ENCODE measurements at places on chromosomes 5 and 9.

GRCh38 chr9:113548221-113549041 is 84.9 kb downstream of the RGS3 start:
- peak; percentile 89 for DNase-seq

DNA sequence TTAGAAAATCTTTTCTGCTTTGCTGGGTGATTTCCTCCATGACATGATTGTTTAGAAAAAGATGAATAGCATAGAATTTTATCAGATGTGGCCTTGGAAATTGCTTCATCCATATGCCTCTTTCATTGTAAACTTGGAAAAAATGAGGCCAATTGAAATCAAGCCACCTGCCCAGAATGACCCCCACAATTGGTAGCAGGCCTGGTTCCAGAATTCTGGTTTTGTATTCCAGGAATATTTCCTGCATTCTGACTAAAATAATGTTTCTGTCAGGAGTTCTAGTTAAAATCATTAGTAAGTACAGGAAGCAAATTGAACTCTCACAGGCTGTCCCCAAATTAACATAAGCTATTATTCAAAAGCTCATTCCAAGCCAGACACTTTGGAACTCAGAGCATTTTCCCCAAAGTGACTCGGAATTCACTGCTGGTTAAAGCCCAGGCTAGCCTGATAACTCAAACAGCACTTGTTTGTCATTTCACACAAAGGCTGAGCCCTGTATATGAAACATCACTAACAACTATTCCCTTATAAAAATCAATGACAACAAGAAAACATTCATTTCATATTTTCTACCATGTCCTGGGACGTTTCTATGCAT is 75.1 kb upstream of the ADCY2 start:
- no peak for DNase-seq

DNA sequence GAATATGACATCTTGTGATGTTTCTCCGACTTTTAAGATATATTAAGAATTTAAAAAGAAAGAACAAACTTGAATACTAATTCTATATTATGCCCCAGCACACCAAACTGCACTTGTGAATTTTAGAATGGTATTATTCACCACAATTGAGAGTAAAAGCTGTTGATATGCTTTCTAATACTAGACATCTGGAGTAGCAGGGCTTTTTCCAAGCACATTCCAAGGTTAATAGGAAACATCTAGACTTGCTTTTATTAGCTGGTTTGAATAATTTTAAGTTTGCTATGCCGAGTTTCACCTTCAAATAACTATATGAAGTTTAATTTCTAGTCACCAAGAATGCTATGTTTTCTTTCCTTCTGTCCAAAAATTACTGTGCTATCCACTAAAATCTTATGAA is 13.5 kb downstream of the NREP start:
- DNase-seq: no peak

GRCh38 chr9:78236551-78236910 is 656 bp downstream of the CEP78 start:
- DNase-seq: no peak

GRCh38 chr9:133822430-133823065 is 84.4 kb upstream of the SARDH start:
- no peak for DNase-seq

DNA sequence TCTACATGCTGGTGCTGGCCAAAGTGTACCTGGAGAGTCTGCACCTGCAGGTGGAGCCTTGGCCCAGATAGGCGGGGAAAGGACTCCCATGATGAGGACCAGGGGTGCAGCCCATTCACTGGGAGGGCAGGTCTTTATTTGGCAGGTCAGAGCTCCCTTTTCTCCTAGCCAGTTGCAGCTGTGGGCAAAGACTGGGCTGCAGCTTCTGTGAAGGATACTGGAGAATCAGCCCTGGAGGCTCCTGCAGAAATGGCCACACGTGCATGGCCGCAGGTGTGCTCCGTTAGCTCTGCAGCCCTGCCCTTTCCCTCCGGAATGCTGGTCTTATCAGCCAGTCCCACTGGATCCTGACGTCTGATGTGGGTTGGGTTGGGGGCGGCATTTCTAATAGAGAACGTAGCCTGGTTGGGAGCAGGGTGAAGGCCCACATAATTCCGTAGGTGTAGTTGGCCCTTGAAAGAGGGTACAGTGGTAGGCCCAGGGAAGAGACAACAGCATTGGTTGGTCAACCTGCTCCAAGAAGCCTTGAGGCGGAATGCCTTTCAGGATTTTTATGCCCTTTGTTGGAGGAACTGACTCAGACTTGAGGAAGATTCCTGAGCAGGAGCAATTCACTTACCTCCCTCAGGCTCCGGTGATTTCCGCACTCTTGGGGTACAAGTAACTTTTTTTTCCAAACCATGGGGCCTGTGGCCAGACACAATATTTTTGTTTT is 22.0 kb upstream of the TIFAB start:
- DNase-seq: peak; percentile 73

- DNase-seq: no peak
Measured at GRCh38 chr9:73806876-73807275, 655.2 kb downstream of the ANXA1 start.

DNA sequence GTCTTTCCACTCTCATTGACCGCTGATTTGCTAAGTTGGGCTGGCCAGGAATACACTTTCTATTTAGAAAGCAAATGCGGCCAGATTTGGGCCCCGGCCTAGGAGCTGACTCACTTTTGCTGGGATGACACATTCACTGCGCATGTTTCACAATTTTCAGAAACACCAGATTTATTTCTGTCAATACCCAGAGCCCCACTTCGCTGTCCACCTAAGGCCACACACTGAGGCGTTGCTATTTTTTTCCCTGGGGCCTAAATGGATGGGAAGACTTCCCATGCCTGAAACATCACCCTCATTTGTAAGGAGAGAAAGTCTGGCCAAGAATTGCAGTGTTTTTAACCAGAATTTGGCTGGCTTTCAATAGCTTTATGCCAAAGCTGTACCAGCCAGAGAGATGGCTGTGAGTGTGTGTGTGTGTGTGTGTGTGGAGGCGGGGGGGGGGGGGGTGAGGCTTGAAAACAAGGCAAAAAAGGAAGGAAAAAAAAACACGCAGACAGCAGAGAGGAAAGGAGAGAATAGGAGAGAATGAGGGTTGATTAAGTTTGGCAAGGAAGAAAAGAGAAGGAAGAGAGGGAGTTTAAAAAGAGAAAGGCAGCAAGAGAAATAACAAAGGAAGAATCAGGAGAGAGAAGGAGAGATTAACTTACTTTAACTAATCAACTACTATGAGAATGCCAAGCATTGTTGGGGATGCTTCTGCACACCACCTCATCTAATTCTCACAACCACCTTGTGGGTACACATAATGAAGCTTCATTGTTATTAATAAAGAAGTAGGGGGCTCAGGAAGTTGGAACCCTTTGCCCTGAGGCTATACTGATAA is 261.4 kb upstream of the KLF4 start:
- no peak for DNase-seq

DNA sequence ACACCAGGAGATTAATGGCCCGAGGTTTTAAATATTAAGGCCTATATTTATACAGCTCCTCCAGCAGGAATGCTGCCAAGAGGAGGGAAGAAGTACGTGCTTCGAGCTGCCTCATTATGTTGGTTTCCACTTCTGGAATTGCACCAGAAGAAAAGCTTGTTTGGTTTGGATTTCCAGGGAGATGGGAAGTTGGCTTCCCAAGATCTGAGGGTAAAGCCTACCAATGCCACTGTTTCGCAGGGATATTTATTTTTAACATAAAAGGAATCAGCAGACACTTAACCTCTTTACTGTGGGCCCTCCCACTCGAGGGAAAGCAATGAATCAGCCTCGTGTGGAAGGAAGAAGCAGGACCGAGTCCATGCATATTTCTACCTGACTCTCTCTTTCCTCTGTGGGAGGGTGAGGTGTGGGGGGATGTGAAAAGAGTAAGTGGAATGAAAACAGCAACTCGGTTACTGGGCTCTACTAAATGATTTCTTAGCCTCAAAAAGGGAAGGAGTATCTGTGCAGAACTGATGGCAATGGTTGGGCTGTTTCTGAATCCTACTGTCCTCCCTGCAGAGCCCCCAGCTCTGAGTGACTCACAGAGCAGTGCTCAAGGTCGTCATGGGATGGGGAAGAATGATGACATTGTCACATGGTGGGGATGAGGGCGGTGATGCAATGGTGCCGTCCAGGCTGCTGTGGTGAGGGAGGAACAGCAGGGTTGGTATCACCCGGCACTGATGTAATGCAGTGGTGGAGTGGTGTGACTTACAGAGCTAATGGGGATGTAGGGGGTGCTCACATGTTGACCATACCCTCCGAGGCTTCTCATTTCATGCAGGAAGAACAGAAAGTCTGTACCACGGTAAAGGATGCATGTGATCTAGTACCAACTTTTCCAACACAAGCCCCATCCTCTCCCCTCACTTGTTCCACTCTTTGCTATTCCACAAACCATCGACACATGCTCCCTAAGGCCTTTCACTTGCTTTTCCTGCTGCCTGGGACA is 215.0 kb upstream of the PANK3 start:
- DNase-seq: no peak

DNA sequence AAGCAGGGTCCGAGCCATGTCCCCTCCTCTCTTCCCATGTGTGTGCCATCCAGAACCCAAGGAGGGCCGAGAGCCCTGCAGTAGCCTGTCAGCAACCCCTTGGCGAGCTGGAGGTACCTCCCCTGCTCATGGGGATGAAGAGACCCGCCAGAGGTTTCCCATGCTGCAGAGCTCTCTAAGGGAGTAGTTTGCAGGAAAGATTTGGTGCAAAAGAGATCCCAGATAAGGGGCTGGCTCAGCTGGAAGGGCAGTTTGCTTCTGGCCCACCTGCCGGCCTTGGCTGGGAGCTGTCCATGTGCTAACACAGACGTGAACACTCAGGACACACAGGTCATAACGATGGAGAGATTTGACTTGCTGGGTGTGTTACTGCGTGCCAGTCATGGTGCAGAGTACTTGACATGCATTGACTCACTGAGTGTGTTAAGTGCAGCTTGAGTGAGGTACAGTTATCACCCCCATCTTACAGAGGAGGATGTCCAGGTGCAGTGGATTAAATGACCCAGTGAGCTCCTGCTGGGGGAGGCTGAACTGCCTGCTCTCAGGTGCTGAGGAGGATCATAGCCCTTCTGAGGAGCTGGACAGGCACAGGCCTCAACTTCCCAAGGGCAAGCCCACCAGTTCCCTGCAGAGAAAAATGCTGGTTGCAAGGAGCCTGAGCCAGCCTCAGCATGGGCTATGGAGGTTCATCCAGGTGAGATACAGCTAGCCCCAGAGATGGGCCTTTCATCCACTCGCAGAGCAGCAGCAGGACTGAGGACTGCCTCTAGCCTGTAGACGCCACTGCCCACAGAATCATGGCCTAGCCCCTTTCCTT is 6.3 kb upstream of the SLC25A48 start:
- no peak for DNase-seq

GRCh38 chr9:87605676-87606075 is 108.0 kb downstream of the DAPK1 start:
- no peak for DNase-seq

DNA sequence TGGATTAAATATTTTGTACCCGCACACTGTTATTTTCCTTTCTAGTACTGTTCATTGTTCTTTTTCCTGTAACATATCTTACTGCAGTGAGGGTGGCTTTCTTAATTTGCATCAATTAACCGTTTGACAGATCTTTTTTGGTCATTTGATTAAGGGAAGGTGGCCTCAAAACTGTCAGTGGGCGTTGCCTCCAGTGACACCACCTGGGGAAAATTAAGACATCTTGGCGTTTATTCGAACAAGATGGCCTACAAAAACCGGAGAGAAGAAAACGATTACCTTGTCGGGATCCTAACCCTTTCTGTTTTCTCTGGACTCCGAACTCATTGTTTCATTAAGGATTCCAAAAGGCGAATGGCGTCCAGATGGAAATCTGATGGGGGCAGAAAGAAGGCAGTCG is 2.0 kb downstream of the BASP1 start:
- no peak for DNase-seq

DNA sequence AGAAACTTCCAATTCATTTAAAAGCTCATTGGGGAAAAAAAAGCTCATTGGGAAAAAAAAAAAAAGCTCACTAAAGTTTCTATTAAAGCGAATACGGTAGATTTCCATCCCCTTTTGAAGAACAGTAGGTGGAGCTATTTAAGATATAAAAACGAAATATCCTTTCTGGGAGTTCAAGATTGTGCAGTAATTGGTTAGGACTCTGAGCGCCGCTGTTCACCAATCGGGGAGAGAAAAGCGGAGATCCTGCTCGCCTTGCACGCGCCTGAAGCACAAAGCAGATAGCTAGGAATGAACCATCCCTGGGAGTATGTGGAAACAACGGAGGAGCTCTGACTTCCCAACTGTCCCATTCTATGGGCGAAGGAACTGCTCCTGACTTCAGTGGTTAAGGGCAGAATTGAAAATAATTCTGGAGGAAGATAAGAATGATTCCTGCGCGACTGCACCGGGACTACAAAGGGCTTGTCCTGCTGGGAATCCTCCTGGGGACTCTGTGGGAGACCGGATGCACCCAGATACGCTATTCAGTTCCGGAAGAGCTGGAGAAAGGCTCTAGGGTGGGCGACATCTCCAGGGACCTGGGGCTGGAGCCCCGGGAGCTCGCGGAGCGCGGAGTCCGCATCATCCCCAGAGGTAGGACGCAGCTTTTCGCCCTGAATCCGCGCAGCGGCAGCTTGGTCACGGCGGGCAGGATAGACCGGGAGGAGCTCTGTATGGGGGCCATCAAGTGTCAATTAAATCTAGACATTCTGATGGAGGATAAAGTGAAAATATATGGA is at the start of gene PCDHGA12:
PCDHGA12 (plus strand) TSS at position 176 of the 782 bp plus-strand sequence; CDS start at position 429, 253 bp downstream.
- DNase-seq: no peak

- no peak for DNase-seq
Measured at GRCh38 chr9:95516221-95516733, 494 bp downstream of the PTCH1 start.

DNA sequence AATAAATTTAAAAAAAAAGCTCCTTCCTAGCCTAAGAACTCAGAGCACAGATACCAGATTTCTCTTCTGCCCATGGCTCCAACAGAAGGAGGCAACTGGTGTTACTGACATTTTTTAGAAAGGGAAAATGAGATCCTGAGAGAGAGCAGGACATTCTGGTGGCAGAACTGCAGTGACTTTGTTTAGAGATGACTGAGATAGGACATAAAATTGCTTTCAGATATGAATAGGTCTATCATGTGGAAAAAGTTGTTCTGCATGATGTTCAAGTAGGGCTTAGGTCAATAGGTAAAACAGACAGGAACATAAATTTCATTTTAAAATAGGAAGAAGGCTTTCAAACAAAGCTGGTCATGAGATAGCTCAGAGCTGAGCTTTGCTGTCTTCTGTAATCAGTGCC is 49.6 kb downstream of the NIPAL4 start:
- DNase-seq: no peak

DNA sequence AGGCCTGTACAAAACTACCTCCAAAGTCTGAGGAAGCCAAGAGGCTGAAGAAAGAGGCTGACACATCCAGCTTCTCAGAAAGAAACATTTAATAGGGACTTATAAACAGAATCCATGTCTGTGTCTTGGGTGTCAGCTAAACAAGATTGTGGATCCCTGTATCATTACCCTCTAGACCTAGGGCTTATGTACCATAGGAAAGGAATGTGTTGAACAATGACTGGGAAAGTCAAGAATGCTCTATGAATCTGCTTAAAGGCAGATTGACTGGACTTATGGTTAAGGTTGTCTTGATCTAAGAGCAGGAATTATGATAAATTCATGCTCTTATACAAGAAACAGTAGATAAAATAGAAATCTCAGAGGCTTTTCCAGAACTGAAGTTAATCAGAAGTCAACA is 335.7 kb upstream of the RPS23 start:
- no peak for DNase-seq
